ENCODE measurements at places on chromosomes 1 and 21. TPM values are rescaled to one million over a fixed set of nuclear protein-coding genes. Genes with fewer than 3 reads are reported as not detected.

GRCh38 chr1:162200096-162200847, 130.8 kb downstream of the NOS1AP start:
- no peak overlapping the region for H3K27ac ChIP-seq
- no peaks in the 10 kb centered on the region for H3K4me1 ChIP-seq
- DNase-seq = no peak
- peaks cover 6% of the 10 kb centered on the region for H3K27me3 ChIP-seq

GRCh38 chr1:177275736-177276135, 105.0 kb downstream of the BRINP2 start:
- no peak for DNase-seq
- H3K4me3 ChIP-seq = no peak overlapping the region
- H3K27ac ChIP-seq = no peak overlapping the region
- peaks cover 4% of the 10 kb centered on the region for H3K4me1 ChIP-seq
- peaks cover 6% of the 10 kb centered on the region for H3K27me3 ChIP-seq

- H3K27me3 ChIP-seq = no peaks in the 10 kb centered on the region
- no peaks in the 10 kb centered on the region for H3K36me3 ChIP-seq
- DNase-seq = no peak
- no peak overlapping the region for H3K4me3 ChIP-seq
- peaks cover 18% of the 10 kb centered on the region for H3K4me1 ChIP-seq
- H3K27ac ChIP-seq = no peak overlapping the region
These were observed 22.1 kb downstream of the PDE4B start for GRCh38 chr1:65814752-65815151.

- H3K27ac ChIP-seq = no peak overlapping the region
- H3K36me3 ChIP-seq = no peaks in the 10 kb centered on the region
- no peaks in the 10 kb centered on the region for H3K4me1 ChIP-seq
- DNase-seq = no peak
- peaks cover 2% of the 10 kb centered on the region for H3K27me3 ChIP-seq
- no peak overlapping the region for H3K4me3 ChIP-seq
These were observed 29.9 kb downstream of the RXRG start for GRCh38 chr1:165415068-165415467.

KRTAP22-1 gene
- not detected for polyA plus RNA-seq

GRCh38 chr1:220803401-220804201, 16.9 kb downstream of the MTARC1 start:
- H3K27me3 ChIP-seq = no peaks in the 10 kb centered on the region
- no peak for DNase-seq
- H3K4me3 ChIP-seq = no peak overlapping the region
- H3K27ac ChIP-seq = no peak overlapping the region
